ENCODE measurements at places on chromosomes 5 and 9. TPM values are rescaled to one million over a fixed set of nuclear protein-coding genes. Genes with fewer than 3 reads are reported as not detected.

GRCh38 chr9:30329431-30329830, 2055.0 kb upstream of the ACO1 start:
- DNase-seq: no peak

DNA sequence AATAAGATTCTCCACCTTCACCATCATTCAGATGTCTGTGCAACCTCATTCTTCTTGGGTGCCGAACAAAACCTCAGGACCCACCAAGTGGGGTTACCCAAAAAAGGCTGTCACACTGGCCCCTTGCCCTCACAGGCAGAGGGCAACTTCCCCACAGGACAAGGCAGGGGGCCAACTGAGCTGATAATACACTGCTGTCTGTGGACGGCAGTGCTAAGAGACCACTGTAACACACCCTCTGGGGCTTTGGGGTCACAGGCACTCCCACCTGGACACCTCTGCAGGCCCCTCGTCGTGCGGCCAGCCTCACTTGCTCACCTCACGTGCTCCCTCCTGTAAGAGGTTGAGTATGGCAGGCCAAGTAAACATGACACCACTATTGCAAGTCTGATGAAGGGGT, 515.8 kb upstream of the COX7C start:
- DNase-seq: no peak

DNA sequence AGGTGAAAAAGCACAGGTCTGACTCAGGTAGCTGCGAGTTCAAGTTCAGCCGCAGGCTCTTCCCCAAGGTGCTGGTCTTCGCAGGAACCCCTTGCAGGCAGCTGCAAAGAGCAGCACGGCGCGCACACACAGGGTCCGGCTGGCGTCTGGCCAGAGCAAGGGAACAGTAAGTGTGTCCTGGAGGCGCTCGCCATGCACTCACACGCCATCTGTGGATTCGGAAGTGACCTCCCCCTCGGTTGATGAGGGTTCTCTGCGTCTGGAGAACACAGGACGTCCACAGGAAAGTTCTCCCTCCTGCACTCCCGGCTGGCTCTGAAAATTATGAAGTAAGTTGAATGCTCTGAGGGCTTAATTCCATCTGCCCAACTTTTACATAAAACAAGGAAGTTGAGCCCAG, 14.0 kb upstream of the EGFL7 start:
- no peak for DNase-seq

- no peak for DNase-seq
These were observed 145.4 kb downstream of the KCTD16 start for GRCh38 chr5:144315994-144316634.

DNA sequence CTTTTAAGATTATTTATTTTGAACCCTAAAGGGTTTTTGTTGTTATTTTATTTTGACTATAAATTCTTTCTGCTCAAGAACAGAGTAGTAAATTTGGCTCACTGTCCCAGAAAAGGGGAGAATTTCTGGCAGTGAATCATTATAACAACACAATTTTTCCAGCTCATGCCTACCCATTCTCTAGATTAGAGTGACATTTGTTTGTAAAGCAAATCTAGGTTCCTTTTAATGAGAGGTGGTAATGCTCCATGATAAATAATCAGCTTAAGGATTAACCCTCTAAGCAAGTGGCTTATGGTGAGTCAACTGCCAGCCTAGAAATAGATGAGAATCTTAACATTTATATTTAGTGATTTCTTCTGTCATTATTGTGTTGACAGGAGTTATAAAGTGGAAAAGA, 409.2 kb downstream of the NFIB start:
- no peak for DNase-seq

DNA sequence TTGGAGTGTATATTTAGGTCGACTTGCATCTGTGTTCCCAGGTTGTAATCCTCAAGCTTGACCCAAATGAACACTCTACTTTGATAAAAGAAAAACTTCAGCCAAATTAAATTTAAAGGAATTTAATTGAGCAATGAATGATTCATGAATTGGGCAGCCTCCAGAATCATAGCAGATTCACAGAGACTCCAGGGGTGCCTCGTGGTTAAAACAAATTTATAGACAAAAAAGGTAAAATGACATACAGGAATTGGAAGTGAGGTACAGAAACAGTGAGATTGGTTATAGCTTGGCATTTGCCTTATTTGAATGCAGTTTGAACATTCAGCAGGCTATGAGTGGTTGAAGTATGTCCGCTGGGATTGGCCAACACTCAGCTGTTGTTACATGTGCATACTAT, 21.6 kb upstream of the SPATA31D4 start:
- DNase-seq: no peak

DNA sequence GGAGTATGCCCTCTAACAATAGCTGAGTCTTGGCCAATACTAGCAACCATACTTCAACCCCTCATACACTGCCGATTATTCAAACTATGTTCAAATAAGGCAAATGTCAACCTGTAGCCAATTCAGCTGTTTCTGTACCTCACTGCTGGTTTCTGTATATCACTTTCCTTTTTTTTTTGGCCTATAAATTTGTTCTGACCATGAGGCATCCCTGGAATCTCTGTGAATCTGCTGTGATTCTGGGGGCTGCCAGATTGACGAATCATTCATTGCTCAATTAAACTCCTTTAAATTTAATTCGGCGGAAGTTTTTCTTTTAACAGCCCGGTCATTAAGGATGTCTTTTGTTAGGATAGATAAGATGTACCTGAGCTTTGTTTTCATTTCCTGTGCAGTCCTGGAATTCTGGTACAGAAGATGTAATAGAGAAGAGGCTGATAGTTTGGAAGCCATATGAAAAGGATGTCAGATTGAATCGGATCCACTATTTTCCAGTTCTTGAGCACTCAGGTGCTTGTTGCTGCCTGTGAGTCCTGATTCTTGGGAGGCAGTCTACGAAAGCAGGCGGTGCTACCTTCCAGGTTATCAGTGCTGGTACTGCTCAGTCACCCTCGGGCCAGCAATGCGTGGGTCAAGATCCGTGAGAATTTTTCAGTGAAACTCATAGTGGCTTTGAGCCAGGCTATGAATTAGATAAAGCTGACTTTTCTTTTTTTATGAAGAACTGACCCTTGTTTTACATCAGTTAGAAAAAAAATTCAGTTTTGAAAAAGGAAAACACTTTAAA, 106.2 kb upstream of the TUT7 start:
- no peak for DNase-seq

- DNase-seq: no peak
These were observed 950 bp downstream of the NEUROG1 start for GRCh38 chr5:135534609-135535419.

- DNase-seq: no peak
These were observed 77.7 kb upstream of the IL17B start for GRCh38 chr5:149456597-149457392.

DNA sequence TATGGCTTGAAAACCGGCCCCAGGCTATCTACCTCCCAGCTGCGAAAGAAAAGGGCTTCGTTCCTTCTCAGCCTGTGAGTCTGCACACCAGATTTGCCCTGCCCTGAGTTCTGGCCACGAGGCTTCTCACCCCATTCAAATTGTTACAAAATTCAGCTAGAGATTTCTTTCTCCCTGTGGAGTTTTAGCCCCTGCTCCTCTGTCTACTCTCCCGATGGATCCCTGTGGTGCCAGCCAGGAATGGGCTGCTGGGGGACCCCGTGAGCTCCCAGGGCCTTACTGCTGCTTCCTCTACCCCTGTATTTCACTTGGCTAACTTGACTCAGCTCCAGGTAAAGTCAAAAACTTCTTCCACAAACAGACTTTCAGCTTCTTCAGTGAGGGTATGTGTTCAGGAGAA, 9.3 kb upstream of the RNF20 start:
- no peak for DNase-seq

- DNase-seq: no peak
These were observed 44.9 kb downstream of the SLC25A51 start for GRCh38 chr9:37859043-37859442.

DNA sequence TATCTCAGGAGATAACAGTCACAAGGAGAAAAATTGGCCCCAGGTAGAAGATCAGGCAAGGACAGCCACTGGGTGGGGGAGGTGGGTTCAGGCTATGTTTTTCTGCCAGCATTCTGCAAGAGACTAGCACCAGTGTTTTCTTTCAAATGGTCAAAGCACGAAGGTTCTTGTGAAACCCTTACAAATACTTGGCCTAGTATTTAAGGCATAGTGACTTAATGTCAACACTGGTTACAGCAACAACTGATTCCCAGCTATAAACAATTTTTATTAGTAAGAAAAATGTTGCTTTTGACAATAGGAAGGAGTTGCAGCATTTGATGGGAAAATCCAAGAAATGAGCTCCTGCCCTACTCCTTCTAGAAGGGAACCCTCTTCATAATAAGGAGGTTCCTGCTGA, 349.6 kb downstream of the SLIT3 start:
- peak; percentile 7 for DNase-seq

Gene KIF4B
- total RNA-seq: not detected

Gene KIF3A
- 12.0 TPM for total RNA-seq

Gene GCNT4
- 2.4 TPM for total RNA-seq

All from skin of body (tissue), 3 donors.